ENCODE measurements at places on chromosomes 12 and 14.

DNA sequence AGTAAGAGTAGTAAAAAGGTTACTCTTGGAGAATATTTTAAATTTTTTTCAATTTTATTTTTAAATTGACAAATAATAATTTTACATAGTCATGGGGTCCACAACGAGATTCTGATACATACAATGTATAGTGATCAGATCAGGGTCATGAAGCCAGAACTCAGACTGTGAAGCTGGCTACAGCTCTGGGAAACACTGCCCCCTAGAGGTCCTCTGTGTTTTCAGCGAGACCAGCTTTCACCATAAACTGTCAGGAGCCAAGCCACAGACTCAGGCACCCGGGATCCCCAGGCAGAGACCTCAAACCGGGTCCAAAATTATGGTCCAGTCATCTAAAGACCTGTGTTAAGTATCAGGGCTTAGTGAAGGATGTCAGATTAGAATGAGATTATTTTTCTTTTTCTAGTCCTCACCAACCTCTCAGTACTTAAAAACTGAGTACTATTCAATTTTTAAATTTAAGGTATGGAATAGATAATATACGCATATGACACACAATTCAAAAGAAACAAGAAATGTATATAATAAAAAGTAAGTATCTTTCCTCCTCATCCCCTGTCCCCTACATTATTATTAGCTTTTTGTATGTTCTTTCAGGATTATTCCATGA is 397.1 kb downstream of the MDGA2 start:
- DNase-seq = no peak

- no peak for DNase-seq
Observed at GRCh38 chr14:90632451-90632850, 183.8 kb downstream of the TTC7B start.

DNA sequence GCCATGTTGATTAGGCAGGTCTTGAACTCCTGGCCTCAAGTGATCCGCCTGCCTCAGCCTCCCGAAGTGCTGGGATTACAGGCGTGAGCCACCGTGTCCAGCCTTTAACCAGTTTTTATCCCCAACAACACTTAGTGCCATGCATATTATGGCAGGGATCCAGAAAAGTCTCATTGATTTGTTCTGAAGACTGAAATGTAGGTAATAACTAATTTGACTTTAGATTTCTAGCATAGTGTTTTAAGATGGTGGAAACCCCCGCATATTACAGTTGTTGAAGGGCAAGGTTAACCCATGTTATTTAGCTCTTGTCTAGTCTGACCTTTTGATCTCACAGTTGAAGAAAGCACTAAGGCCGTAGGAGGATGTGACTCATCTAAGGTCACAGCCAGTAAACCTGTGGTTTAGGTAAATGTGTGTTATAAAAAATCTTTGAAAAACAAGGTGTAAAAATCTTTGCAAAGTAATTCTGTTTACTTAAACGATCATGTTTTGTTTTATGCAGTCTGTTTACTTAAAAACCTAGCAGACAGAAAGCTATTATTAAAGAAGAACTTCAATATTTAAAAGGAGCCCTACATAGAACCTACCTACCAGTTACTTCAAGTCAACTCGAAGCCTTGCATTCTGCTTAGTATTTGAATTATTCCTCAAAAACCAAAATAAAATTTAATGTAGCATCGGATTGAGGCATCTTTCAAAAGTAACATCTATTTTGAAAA is 24.8 kb downstream of the BICDL1 start:
- DNase-seq = no peak

- DNase-seq = no peak
Observed at GRCh38 chr14:77031759-77032490, 3.4 kb upstream of the IRF2BPL start.

DNA sequence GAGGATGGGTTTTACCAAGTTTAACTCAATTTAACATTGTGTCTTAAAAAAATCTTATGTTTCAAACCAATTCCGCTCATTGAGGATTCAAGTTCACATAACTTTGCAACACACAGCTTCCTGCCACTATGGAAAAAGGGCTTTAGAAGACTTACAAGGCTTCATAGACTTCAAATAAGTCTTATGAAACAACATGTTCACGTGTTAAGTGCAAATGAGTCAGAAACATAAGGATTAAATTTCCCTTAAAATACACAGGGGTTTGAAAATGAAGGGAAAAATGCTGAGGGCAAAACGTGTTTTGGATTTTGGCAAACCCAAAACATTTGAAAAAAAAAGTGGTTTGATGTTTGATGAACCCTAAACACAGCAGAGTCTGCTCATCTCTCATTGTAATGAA is 364.8 kb downstream of the BMP4 start:
- DNase-seq = no peak

DNA sequence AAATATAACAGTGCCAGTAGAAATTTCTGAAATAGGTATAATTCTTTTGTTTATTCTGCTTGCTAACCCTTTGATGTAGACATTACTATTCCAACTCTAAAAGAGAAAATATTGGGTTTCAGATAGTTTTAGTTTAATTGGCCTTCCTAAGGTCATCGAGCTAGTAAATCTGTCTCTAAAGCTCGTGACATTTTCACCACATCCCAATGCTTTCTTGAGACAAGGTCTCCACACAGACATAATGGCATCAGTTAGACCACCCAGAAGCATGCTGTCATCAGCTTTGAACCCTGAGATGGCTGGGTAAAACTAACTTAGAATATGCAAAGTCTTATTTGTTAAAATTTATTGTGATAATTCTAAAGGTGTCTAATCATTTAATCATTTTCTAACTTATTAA is 52.0 kb downstream of the PIK3C2G start:
- no peak for DNase-seq

GRCh38 chr12:102043928-102044327 is 17.9 kb downstream of the WASHC3 start:
- no peak for DNase-seq

DNA sequence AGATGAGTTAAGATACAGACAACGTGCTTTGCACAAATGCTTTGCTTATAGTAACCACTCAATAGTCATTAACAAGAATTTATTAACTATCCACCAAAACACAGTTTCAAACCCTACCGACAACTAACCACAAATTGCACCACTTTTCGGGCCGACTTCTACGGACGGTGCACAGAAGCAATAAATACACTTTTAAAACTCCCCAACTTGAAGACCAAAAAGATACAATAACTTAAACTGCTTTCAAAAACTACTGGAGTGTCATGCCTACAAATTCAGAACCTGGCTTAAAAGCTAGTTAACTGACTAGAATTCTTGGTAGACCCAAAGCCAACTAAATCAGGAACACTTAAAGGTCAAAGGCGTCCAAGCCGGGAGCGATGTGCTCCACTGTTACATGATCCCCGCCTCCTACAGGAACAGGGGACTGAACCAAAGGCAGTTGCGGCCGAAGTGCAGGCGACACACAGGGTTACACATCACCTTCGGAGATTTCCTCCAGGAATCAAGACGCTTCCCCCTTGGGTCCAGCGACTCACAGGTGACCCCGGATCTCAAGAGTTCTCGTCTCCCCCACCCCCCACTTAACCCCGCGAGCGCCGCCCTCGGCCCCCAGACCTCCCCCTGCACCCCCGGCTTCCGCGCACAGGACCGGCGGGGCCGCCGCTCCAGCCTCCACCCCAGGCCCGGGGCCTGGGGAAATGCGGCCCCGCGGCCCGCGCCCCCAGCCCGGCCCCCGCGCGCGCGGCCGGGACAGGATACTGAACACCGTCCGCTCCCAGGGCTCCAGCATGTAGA is 507 bp downstream of the SPTSSA start:
- DNase-seq = no peak
